ENCODE measurements at places on chromosomes 2 and 18. TPM values are rescaled to one million over a fixed set of nuclear protein-coding genes. Genes with fewer than 3 reads are reported as not detected.

- no peak overlapping the region for H3K27ac ChIP-seq
- no peak for DNase-seq
- no peaks in the 10 kb centered on the region for H3K27me3 ChIP-seq
- H3K36me3 ChIP-seq, result no peaks in the 10 kb centered on the region
- H3K4me1 ChIP-seq, result no peaks in the 10 kb centered on the region
- H3K4me3 ChIP-seq, result no peak overlapping the region
These were observed 239.9 kb downstream of the MTX2 start for GRCh38 chr2:176508984-176509740.

- no peaks in the 10 kb centered on the region for H3K36me3 ChIP-seq
- H3K4me1 ChIP-seq, result no peaks in the 10 kb centered on the region
- H3K27ac ChIP-seq, result no peak overlapping the region
- no peak for DNase-seq
These were observed 494.8 kb upstream of the SLC39A10 start for GRCh38 chr2:195162194-195162593.

DNA sequence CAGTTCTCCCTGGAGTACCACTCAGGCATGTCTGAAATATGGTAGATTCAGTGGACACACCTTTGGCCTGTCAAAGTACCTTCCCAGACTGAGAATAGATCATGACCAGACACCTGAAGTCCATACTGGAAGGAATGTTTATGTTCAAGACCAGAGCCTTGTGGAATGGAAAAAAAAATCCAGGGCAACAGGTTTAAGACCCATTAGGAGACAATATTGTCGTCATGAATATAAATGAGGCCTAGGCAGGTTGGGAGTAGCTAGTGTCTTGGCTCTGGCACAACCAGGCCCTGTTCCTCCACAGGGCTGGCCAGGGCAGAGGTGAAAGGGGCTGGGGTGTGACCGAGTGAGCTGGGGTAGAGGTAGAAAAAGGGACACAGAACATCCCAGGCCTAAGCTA, 13.2 kb upstream of the ATRAID start:
- no peak overlapping the region for H3K4me3 ChIP-seq
- no peaks in the 10 kb centered on the region for H3K27me3 ChIP-seq
- H3K36me3 ChIP-seq, result peaks cover 16% of the 10 kb centered on the region

- peak overlapping the region; percentile 79 for H3K27ac ChIP-seq
- no peaks in the 10 kb centered on the region for H3K36me3 ChIP-seq
- peaks cover 55% of the 10 kb centered on the region for H3K4me1 ChIP-seq
- H3K27me3 ChIP-seq, result no peaks in the 10 kb centered on the region
These were observed 67.9 kb downstream of the DGKD start for GRCh38 chr2:233422050-233422639.

DNA sequence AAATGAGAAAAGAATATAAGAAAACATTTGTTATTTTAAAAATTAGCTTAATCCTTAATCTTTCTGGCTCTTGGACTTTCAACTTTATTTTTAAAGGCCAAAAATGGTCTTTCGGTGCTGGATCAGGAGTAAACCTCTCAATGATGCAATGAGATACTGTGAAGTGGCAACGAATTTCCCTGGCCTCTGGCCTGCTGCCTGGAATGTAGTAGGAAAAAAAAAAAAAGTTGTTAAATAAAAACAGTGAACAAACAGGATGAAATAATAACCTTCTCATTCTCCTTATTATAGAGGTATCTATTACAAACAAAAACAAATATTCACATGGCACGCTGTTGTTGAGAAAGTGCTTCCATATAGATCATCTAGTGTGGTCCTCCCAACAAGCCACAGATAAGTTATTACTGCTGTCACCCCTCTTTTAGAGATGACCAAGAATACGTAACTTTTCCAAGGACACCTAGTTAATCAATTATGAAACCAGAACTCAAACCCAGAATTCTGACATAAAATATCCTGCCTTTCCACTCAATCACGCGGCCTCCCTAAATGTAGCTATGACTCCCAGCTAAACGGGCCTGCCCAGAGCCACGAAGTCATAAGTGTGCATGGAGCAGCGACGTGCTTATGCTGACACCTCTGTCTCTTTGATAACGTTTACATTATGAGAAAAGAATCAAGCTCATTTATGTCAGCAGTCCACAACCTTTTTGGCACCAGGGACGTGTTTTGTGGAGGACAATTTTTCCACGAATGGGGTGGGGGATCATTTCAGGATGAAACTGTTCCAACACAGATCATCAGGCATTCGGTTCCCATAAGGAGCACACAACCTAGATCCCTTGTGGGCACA, 170.9 kb downstream of the BCL2 start:
- DNase-seq, result no peak
- H3K4me1 ChIP-seq, result peaks cover 3% of the 10 kb centered on the region
- no peak overlapping the region for H3K27ac ChIP-seq
- H3K36me3 ChIP-seq, result no peaks in the 10 kb centered on the region

The STAT4 gene
- 3.6 TPM for total RNA-seq

GRCh38 chr2:114925296-114926255, 483.1 kb downstream of the DPP10 start:
- H3K27ac ChIP-seq, result no peak overlapping the region
- no peaks in the 10 kb centered on the region for H3K27me3 ChIP-seq
- no peaks in the 10 kb centered on the region for H3K36me3 ChIP-seq
- H3K4me1 ChIP-seq, result no peaks in the 10 kb centered on the region
- DNase-seq, result no peak
- H3K4me3 ChIP-seq, result no peak overlapping the region

- peak; percentile 63 for DNase-seq
- no peak overlapping the region for H3K27ac ChIP-seq
- H3K36me3 ChIP-seq, result no peaks in the 10 kb centered on the region
- no peaks in the 10 kb centered on the region for H3K27me3 ChIP-seq
- peaks cover 6% of the 10 kb centered on the region for H3K4me1 ChIP-seq
- no peak overlapping the region for H3K4me3 ChIP-seq
These were observed 59.8 kb upstream of the SLC38A11 start for GRCh38 chr2:165015052-165015642.

- H3K36me3 ChIP-seq, result no peaks in the 10 kb centered on the region
- H3K4me1 ChIP-seq, result peaks cover 14% of the 10 kb centered on the region
- H3K27me3 ChIP-seq, result no peaks in the 10 kb centered on the region
- H3K27ac ChIP-seq, result no peak overlapping the region
These were observed 45.9 kb downstream of the TGIF1 start for GRCh38 chr18:3495691-3496430.

- H3K27me3 ChIP-seq, result no peaks in the 10 kb centered on the region
- H3K27ac ChIP-seq, result no peak overlapping the region
- DNase-seq, result no peak
- H3K4me1 ChIP-seq, result no peaks in the 10 kb centered on the region
- H3K36me3 ChIP-seq, result no peaks in the 10 kb centered on the region
These were observed 18.9 kb downstream of the STON1 start for GRCh38 chr2:48548840-48549239.

DNA sequence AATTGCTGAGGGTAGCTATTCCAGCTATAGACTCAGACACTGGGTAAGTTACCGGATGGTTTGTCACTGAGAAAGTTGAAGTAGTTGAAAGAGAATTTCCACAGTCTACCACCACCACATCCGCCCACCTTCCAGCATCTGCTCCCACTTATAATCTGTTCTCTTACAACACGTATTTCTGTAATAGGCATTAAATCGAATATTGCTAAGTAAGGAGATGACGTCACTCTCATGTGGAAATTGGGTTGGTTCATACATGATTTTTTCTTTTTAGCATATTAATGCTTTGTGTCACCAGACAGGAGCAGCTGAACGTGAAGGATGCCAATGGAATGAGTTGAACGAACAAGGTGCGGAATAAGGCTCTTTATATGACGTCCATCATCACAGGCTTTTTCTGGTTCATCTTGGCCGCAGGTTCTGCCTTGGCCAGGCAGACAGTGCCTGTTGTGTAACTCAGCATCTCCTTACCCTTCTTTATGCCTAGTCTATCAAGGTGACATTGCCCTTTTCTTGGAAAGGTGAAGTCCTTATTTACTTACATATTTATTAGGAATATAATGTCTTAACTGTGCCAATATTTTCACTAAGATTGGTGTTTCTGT, 45.9 kb downstream of the THUMPD2 start:
- H3K36me3 ChIP-seq, result peaks cover 15% of the 10 kb centered on the region
- no peak overlapping the region for H3K4me3 ChIP-seq
- H3K4me1 ChIP-seq, result no peaks in the 10 kb centered on the region
- no peaks in the 10 kb centered on the region for H3K27me3 ChIP-seq
- DNase-seq, result no peak
- no peak overlapping the region for H3K27ac ChIP-seq

DNA sequence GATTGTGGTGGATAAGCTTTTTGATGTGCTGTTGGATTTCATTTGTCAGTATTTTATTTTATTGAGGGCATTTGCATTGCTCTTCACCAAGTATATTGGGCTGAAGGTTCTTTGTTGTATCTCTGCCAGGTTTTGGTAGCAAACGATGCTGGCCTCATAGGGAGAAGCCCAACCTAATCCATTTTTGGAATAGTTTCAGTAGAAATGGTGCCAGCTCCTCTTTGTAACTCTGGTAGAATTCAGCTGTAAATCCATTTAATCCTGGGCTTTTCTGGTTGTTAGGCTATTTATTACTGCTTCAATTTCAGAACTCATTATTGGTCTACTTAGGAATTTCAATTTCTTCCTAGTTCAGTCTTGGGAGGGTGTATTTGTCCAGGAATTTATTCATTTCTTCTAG, 309.8 kb upstream of the SETBP1 start:
- no peak overlapping the region for H3K27ac ChIP-seq
- H3K27me3 ChIP-seq, result no peaks in the 10 kb centered on the region
- no peaks in the 10 kb centered on the region for H3K36me3 ChIP-seq
- no peaks in the 10 kb centered on the region for H3K4me1 ChIP-seq
- DNase-seq, result no peak
- H3K4me3 ChIP-seq, result no peak overlapping the region

DNA sequence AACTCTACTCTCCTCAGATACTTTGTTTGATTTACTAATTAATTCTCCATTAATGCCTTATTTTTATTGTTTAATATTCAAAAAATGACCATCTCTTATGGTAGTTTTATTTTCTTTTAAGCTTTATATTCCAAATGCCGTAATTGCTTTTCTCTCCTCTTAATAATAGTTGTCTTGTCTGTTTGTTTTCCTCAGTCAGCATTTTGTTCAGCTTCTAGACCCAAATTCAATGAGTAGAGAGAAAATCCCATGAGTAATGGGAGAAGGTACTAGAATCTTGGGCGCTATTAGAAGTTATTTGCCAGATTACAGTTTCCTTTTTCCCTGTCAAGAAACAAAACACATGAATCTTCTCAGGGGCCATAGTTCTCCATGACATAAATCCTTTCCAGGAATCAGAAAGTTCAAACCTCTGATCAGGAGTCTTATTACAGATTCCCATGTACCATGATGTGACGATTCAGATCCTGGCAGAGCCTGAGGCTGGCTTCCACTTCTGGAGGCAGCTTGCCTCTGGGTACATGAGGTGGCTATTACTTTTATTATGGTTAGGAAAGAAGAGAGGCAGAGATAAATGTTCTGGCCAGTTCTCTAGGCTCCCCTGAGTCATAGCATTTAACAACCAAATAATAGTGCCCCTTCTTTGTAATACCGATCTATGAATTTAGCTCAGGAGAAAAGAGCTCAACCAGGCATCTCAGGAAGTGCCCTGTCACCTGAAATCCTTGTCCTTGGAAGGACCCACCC, 485.1 kb upstream of the SETBP1 start:
- no peak for DNase-seq
- H3K4me1 ChIP-seq, result no peaks in the 10 kb centered on the region
- H3K4me3 ChIP-seq, result no peak overlapping the region
- H3K27ac ChIP-seq, result no peak overlapping the region

GRCh38 chr2:191415101-191415500, 169.9 kb downstream of the MYO1B start:
- H3K27me3 ChIP-seq, result no peaks in the 10 kb centered on the region
- peaks cover 56% of the 10 kb centered on the region for H3K36me3 ChIP-seq
- H3K4me3 ChIP-seq, result no peak overlapping the region
- no peaks in the 10 kb centered on the region for H3K4me1 ChIP-seq
- no peak for DNase-seq

DNA sequence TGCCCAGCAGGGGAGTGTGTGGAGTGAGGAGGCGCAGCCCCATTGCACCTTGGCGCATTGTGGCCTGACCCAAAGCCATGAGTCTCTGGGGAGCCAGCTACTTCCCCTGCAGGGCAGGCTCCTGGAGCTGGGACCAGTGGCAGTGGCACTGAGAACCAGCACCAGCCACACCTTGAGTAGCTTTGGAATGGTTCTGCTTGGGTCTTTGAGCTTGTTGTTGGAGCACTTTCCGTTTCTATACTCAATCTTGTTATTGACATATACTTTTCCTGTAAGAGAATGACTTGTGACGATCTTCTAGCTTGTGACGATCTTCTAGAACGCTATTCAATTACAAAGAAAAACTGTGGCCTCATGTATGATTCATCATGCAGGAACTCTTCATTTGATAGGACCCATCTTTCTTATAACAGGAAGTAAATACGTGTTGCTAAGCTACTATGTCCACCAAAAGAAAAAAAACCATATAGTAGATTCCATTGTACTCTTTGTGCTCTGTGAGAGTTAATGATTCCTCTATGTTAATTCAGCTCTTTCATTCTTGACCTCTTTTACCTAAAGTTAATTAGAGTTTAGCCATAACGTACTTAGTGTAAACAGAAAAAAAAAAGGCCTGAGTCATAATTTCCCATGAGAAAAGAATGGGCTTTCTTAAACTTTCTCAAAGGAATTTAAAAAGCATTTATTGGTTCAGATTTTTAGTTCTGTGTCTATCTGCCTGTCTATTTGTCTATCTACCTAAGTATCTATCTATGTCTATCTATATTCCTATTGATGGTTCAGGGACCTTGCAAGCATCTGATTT, 113.1 kb downstream of the GATA6 start:
- H3K27ac ChIP-seq, result peak overlapping the region; percentile 68
- H3K36me3 ChIP-seq, result no peaks in the 10 kb centered on the region
- DNase-seq, result no peak
- H3K4me1 ChIP-seq, result peaks cover 22% of the 10 kb centered on the region

The ATOH8 gene
- total RNA-seq, result 121 TPM

GRCh38 chr2:172095905-172096625, 6.6 kb downstream of the DLX2 start:
- H3K4me1 ChIP-seq, result peaks cover 54% of the 10 kb centered on the region
- peak; percentile 73 for DNase-seq
- no peak overlapping the region for H3K4me3 ChIP-seq
- H3K36me3 ChIP-seq, result no peaks in the 10 kb centered on the region
- H3K27me3 ChIP-seq, result peaks cover 67% of the 10 kb centered on the region

DNA sequence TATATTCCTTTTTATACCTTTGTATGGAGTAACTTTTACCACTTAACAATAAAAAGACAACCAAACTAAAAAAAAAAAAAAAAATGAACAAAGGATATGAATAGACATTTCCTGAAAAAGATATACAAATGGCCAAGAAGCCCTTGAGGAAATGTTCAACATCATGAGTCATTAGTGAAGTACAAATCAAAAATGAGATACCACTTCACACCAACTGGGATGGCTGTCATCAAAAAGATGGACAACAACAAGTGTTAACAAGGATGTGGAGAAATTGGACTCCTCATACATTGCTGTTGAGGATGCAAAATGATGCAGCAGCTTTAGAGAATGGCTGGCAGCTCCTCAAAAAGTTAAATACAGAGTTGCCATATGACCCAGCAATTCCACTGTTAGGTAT, 22.6 kb upstream of the SCYGR2 start:
- H3K4me3 ChIP-seq, result no peak overlapping the region
- no peak overlapping the region for H3K27ac ChIP-seq
- DNase-seq, result no peak
- H3K4me1 ChIP-seq, result no peaks in the 10 kb centered on the region
- no peaks in the 10 kb centered on the region for H3K27me3 ChIP-seq

The ASXL3 gene
- total RNA-seq, result 1.4 TPM
